ENCODE measurements at places on chromosomes 4 and X.

DNA sequence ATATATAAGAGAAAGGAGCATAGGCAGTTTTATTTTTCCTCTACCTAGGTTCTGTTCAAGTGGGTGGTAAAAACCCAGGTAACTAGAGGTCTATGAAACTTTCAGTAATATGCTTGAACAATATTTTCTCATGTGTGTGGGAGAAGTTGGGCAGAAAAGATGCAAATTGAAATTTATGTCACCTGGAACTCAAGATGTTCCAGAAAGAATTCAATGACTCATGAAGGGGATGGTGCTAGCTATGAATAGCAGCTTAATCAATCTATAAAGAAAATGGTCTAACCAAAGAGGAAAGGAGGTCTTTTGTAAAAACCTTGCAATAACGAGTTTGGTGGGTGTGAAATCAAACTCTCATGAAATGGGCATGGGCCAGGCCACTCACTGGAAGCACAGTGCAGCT, 263.8 kb downstream of the INPP4B start:
- DNase-seq: no peak

- no peak for DNase-seq
These were observed 171.8 kb downstream of the HNRNPD start for GRCh38 chr4:82201805-82202641.

DNA sequence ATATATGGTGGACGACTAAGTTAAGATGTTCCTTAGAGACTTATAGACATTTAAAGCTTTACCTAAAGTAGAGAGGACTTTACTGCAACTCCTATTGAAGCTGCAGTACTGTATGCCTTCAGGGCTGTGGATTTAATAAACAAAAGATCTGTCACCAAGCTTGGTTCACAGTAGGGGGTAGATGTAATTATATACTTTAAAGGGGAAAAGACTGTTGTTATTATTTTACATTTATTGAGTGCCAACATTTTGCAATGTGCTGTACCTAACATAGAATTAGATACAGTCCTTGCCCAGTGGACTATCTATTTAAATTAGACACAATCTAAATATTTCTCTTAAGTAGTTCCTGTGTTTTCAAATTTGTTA, 67.2 kb downstream of the SLIT2 start:
- DNase-seq: no peak

- no peak for DNase-seq
These were observed 105.1 kb downstream of the NFKB1 start for GRCh38 chr4:102606261-102606660.

- DNase-seq: peak; percentile 32
These were observed 11.3 kb downstream of the PNCK start for GRCh38 chrX:153662266-153662665.

- no peak for DNase-seq
These were observed 101.7 kb downstream of the GATB start for GRCh38 chr4:151658959-151659600.

- no peak for DNase-seq
These were observed 31.5 kb downstream of the SLC9A7 start for GRCh38 chrX:46727441-46727840.

- no peak for DNase-seq
These were observed 5.2 kb upstream of the RBMXL3 start for GRCh38 chrX:115183980-115184379.

GRCh38 chr4:1752284-1753041, 31.1 kb downstream of the TACC3 start:
- DNase-seq: no peak

DNA sequence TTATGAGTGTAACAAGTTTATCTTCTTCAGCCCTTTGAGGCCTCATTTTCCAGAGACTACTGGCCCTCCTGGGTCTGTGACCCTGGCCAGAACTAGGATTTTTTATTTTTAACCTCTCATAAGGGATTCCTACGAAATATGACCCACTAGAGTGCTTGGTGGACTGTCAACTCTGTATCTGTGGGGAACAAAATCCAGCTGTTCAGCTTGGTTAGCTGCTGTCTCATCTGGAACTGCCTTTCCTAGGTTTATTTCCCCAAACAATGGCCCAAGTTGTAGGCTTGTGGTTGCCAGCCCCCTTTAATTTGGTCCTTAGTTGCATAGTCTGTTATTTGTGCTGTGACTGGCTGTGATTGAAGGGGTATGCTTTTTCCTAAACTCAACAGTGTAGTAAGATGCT, 56.2 kb downstream of the NHS start:
- DNase-seq: no peak

DNA sequence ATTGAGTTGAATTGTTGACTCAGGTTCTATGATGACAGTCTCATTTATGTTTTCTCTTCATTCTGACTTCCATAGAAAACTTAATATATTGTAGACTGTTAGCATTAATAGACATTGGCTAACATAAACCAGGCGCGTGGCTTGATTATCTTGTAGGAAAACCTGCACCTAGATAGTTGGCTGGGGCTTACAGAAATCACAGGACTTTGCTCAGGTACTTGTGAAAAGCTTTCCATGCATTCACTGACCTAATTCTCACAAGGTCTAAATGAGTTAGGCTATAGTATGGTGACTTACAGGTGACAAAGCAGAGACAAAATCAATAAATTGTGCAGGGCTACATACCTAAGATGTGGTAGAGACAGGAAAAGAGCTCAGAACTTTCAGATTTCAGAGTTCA, 212.8 kb downstream of the GPAT3 start:
- DNase-seq: no peak

- DNase-seq: no peak
These were observed 38.6 kb upstream of the TLR3 start for GRCh38 chr4:186030399-186030775.

GRCh38 chr4:22299678-22300077, 216.2 kb downstream of the ADGRA3 start:
- DNase-seq: no peak

DNA sequence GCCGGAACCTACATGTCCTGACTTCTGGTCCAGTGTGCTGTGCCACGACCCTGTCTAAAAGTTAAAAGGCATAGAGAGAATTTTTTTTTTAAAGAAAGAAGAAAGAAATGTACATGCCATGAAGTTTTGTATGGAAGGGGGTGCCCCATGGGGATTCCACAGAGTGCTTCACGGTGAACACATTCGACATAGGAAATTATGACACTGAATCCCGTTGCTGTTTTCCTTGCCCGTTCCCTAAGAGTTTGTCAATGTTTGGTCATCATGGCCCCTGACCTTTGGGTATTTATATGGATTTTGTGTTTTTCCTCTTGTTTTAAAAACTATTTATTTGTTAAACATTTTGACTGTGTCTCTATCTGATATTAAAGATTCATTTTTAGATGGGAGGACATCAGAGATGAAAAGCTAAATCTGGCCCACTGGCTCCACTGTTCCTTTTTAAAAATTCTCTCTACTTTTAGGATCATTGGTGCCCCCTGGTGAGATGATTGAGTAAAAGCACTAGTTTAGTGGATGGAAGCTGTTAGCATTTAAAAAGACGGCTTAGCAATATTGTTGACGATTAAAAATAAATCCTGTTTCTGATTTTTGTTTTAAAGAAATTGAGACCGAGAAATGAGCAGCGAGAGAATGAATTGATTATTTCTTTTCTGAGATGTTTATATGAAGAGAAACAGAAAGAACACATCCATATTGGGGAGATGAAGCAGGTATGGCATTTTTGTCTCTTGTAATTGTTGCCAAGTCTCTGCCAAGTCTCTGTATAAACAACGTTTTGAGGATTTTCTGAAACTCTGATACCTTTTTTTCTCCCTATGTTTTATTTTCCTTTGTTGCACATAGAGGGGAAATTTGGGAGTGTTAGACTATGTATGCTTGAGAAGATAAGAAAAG, 75.0 kb downstream of the PTTG2 start:
- no peak for DNase-seq

DNA sequence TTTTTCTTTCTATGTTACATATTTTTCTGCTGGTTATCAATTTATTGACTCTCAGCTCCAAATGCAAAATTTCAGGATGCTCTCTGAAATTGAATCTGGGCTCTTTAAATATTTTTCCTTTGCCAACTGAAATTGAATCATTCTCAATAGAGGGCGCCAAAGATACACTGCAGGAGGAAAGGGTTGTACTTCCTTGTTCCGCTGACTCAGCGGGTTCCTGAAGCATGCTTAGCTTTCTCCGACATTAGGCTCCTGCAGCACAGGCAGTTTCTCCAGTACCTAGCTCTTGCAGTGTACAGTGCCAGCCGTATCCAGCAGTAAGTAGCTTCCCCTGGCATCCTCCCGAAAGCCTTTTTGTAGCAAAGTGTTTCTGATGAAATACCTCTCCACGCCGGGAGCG, 28.8 kb upstream of the CFAP47 start:
- no peak for DNase-seq
